NCI-H446 treated with DMSO at 0.1 percent for 48 hours (cell line): ENCODE measurements at places on chromosomes 13 and 19.
A peak's percentile ranks its signal among the peaks of the same experiment; 100 is the strongest.

DNA sequence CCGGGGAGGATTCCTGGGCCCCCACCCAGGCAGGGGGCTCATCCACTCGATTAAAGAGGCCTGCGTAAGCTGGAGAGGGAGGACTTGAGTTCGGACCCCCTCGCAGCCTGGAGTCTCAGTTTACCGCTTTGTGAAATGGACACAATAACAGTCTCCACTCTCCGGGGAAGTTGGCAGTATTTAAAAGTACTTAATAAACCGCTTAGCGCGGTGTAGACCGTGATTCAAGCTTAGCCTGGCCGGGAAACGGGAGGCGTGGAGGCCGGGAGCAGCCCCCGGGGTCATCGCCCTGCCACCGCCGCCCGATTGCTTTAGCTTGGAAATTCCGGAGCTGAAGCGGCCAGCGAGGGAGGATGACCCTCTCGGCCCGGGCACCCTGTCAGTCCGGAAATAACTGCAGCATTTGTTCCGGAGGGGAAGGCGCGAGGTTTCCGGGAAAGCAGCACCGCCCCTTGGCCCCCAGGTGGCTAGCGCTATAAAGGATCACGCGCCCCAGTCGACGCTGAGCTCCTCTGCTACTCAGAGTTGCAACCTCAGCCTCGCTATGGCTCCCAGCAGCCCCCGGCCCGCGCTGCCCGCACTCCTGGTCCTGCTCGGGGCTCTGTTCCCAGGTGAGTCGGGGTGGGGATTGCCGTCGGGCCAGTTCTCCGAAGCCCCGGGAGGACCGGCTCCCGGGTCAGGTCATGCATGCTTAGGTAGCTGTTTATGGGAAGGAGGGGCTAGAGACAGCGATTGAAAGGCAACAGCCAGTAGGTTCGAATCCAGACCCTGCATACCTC is at the start of gene ICAM1:
Gene ICAM1, plus strand, starts transcription at position 505 of the 779 bp plus-strand sequence. Its CDS starts 40 bp downstream, at position 545.
- DNase-seq, result no peak

- DNase-seq, result no peak
Measured at GRCh38 chr13:49864509-49864908, 71.6 kb downstream of the SPRYD7 start.

- no peak for DNase-seq
Measured at GRCh38 chr19:31648347-31648746, 299.1 kb upstream of the TSHZ3 start.

DNA sequence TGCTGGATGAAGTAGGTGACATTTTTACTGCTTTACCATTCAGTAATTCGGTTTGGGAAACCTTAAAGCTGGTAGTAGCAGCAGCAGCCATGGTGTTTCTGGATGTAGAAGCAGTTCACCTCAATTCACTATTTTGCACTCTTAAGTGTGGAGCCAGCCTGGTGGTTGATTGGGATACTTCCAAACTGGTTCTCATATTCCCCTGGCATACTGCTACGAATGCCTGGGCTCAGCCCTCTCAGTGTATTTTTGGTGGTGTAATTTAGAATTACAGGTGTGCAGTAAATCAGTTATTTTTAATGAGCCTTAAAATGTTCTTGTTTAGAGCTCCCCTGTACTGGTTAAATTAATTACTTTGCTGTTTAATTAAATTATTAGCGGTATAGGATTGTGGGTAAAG is 12.4 kb downstream of the HNRNPM start:
- no peak for DNase-seq

GRCh38 chr19:58330458-58330857 is 3.7 kb downstream of the ZSCAN22 start:
- DNase-seq, result no peak

DNA sequence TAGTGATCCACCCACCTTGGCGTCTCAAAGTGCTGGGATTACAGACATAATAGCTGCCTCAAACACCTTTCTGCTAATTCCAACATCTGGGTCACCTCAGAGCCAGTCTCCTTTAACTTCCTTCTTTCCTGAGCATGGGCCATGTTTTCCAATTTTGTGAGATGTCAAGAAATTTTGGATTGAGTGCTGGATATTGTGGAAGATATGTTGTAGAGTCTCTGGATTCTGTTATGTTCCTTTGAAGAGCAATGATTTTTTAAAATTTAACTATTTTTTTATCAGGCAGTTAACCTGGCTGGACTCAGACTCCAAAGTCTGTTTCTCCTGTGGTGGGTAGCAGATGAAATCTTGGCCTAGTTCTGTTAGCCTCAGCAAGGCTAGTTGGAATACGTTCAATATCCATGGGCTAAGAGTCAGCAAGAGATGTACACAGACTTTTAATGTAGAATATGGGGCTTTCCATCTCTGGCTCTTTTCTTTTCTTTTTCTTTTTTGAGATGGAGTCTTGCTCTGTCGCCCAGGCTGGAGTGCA is 22.0 kb downstream of the CERS4 start:
- DNase-seq, result no peak

- no peak for DNase-seq
Measured at GRCh38 chr13:98707281-98707999, 45.0 kb downstream of the SLC15A1 start.

GRCh38 chr19:53507523-53508442 is 30.2 kb upstream of the ZNF331 start:
- no peak for DNase-seq

DNA sequence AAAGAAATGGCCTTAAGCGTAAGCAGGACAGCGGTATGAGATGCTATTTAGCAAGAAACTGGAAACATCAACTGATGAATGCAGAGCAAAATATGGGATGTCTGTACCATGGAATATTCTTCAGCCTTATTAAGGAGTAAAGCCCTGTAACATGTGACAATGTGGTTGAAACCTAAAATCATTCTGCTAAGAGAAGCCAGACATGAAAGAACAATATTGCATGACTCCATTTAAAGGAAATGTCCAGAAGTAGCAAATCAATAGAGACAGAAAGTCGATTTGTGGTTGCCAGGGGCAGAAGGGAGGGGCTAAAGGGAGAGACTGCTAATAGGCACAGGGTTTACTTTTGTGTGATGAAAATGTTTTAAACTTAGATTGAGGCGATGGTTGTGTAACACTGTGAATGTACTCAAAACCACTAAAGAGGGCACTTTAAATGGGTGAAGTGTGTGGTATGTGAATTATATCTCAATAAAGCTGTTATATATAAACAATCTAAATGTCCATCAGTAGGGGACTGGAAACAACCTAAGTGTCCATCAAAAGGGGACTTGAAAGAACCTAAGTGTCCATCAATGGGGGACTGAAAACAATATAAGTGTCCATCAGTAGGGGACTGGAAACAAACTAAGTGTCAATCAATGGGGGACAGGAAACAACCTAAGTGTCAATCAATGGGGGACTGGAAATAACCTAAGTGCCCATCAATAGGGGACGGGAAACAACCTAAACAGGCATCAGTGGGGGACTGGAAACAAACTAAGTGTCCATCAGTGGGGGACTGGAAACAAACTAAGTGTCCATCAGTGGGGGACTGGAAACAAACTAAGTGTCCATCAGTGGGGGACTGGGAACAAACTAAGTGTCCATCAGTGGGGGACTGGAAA is 45.4 kb downstream of the CCL25 start:
- no peak for DNase-seq

GRCh38 chr13:74620308-74620707 is 486.1 kb upstream of the KLF12 start:
- no peak for DNase-seq

DNA sequence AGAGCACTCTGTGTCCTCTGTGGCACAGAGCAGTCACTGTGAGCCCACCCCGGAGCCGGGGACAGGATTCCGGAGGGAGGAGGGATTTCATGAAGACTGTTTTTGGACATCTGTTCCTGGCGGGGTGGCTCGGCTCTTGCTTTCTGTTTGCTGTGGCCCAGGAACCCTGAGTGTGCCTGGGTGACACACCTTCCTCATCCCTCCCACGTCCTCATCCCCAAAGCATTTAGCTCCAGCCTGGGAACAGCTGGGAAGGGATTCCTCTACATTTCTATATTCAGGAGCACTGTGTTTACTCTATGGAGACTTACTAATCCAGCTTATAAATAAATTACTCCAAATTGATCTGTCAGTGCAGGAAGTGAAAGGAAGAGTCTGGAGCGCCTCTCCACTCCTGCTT is 97.8 kb upstream of the UBL3 start:
- no peak for DNase-seq

- no peak for DNase-seq
Measured at GRCh38 chr13:29877456-29878078, 27.1 kb upstream of the UBL3 start.

GRCh38 chr13:50214514-50214913 is 199.3 kb downstream of the KCNRG start:
- no peak for DNase-seq

DNA sequence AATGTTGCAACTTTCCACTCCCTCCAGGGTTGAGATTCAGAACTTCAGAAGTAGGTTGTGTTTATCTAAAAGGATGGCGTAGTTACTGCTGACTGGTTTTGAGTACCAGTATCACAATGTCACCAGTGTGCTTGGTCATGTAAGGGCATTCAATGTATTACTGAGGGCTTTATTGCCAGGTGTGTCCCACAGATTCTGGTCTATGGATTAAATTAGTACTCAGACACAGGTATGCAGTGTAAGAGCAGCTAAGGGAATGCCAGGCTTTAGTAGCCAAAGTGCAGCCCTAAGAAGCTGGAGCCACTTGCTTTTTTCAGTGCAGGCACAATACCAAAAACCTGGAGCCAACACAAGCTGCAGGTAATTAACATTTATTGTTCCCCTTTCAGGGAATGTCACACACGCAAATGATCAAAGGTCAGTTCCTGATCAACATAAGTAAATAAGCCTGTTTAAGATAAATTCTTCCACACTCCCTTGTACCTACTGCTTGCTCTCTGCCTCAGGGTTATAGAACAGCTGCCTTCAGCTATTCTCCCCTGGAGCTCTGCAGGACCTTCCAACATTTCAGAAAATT is 130.1 kb upstream of the ZNF91 start:
- no peak for DNase-seq

- peak; percentile 31 for DNase-seq
Measured at GRCh38 chr19:19531951-19532805, 3.5 kb downstream of the YJEFN3 start.

GRCh38 chr19:10144361-10144760 is 24.7 kb upstream of the EIF3G start:
- DNase-seq, result no peak

DNA sequence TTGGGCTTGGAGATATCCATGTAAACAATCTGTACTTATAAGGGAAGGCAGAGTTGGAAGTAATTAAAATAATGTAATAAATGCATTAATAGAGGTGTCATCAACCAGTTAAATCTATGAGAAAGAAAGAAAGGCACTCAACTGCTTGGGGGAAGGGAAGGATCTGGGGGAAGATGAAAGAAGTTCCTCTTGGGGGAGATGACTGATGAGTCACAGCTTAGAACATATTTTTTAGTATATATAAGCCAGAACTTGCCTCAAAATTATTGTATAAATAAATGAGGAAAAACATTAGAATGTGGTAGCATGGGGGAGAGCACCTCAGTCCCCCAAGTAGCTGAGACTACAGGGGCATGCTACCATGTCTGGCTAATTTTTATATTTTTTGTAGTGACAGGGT is 205.8 kb downstream of the GGACT start:
- DNase-seq, result no peak

- no peak for DNase-seq
Measured at GRCh38 chr13:40438022-40438680, 228.3 kb downstream of the FOXO1 start.

- DNase-seq, result no peak
Measured at GRCh38 chr19:3413796-3414327, 47.5 kb downstream of the NFIC start.

- DNase-seq, result no peak
Measured at GRCh38 chr13:110868720-110869119, 46.1 kb downstream of the ANKRD10 start.

DNA sequence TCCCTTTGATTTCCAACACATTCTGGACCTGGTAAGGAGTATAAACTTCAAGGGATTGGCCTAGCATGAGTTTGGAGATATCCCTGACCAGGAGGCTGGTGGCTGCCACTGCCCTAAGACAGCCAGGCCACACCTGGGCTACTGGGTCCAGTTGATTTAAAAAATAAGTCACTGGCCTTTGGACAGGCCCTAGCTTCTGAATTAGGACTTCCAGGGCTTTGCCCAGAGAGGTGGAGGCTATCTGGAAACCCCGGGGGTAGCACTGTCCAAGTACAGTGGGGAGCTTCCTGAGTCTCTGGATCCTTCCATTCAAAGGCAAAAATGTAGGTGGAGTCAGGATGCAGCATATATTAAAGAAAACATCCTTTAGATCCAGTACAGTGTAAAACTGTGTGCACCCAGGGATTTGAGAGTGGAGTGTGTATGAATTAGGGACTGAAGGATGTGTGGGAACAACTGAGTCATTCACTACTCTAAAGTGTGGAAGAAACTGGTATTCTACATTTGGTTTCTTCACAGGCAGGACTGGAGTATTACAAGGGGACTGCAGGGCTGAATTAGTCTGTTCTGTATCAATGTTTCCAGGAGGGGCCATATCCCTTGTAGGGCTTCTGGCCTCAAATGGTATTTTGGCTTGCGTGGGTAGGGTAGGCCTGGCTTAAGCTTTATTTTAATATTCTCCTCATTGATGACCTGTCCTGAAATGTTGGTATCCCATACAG is 14.8 kb upstream of the FCGBP start:
- DNase-seq, result no peak

GRCh38 chr19:15467734-15468214 is 3.4 kb upstream of the RASAL3 start:
- DNase-seq, result no peak

DNA sequence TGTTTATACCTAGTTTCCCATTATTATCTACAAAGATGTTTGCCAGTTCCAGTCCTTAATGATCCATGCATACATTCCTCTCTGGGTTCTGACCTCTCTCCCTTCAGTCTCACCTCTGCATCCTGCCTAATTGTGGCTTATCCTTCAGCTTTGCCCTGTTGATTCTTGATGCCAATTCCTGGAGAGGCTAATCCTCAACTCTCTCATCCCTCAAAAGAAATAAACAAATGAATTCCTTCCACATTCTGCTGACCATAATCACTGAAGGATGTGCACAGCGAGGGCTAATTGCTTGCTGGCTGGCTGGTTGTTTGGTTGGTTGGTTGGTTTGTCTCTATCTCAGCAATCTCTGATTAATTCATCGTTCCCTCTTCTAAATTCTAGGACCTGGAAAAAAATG is 113.8 kb downstream of the IRS2 start:
- no peak for DNase-seq

DNA sequence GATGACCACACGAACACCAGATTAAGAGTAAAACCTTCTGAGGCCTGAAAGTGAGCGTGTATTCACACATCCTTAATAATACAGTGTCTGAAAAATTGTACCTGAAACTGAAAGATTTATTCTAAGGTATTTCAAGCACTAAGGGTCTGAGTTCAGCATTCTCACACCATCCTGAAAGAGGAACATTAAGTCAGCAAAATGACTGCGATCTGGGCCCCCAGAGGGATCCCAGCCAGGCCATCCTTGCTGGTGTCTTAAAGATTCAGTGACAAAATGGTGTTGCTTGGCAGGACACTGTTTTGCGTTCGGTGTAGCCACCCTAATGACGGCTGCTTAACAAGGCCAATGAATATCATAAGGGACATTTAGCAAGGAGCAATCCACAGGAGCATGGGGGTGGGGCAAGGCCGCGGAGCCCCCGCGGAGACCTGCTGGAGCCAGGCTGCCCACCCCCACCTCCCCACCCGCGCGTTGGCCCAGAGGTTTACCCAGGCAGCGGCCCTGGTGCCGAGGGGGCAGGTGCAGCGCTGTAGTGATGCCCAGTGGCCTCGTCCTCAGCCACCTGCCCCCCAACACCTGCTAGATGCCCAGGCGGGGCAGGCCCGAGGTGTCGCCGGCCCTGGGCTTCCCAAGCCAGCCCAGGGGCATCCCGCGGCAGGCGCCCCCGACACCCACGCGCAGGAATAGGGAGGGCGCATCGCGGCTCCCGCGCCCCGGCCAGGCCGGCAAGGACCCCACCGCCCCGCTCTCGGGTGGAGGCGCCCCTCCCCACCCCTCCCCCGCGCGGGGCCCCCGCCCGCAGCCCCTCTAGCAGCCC is 742 bp downstream of the NALCN start:
- DNase-seq, result peak; percentile 1
